CD4-positive, alpha-beta T cell treated with Interferon alpha-2 for 1 hour (primary cell): ENCODE measurements at places on chromosomes 6 and 20.
A peak's percentile ranks its signal among the peaks of the same experiment; 100 is the strongest.

DNA sequence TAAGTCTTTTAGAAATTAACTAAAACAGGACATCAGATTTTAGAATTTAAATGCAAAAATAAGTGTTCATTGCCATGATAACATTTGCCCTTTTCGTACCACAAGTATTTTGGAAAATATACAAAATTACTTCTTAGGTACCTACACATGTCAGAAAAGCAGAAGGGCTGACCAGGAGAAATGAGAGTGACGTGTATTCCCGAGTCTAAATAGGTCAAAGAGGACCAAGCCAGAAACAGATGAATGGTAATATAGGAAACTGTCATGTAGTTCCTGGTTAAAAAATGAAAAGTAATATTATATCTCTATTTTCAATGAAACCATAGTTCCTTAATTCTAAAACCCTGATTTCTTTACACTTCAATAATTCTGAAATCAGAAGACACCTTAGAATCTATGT lies 126.2 kb downstream of the IPCEF1 start:
- DNase-seq = no peak

DNA sequence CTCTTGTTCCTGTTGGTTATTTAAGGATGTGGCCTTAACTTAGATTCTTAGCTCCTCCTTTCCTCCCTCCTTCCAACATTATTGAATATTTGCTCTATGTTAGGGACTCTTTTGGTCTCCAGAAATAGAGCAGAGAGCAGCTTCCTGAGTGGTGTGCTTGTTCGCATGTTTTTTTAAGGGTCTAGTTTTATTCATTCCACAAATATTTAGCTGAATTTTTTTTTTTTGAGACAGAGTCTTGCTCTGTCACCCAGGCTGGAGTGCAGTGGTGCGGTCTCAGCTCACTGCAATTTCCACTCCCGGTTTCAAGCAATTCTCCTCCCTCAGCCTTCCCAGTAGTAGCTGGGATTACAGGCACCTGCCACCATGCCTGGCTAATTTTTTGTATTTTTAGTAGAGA lies 169.2 kb downstream of the ZFAND3 start:
- no peak for DNase-seq

GRCh38 chr20:44180814-44181213 lies 6.2 kb downstream of the JPH2 start:
- DNase-seq = no peak

DNA sequence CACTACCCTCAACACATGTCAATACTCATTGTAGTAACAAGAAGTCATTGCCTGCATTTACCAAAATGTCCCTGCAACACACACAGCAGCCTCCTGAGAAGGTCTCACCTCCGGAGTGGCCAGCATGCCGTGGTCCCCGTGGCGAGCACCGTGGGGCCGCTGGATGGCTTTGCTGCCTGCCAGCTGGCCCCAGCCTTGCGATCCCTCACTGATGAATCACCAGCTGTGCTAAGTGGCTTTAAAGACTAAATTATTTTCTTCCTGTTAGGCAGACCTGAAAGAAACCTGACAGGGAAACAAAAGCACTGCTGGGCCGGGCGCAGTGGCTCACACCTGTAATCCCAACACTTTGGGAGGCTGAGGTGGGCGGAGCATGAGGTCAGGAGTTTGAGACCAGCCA lies 306.7 kb downstream of the CDH4 start:
- DNase-seq = no peak

DNA sequence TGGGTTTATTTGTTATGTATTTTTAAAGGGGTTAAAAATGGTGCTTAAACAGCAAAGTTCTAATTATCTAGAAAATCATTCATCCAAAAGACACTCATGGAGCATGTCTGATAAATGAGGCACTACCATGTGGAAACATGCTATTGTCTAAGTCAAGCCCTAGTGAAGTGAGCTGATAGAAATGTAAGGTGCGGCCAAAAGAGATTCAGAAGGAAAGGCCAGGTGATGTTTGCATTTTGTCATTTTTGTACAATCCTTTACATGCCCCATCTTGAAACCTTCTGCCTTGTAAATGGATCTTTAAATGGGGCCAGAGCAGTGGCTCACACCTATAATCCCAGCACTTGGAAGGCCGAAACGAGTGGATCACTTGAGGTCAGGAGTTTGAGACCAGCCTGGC lies 77.3 kb downstream of the PLCG1 start:
- no peak for DNase-seq

- DNase-seq = no peak
Observed at GRCh38 chr20:17917832-17918618, 50.6 kb downstream of the SNX5 start.

GRCh38 chr6:2857580-2858337 lies 16.1 kb upstream of the SERPINB1 start:
- peak; percentile 90 for DNase-seq

GRCh38 chr20:24995741-24996448 lies 3.3 kb upstream of the APMAP start:
- DNase-seq = no peak

DNA sequence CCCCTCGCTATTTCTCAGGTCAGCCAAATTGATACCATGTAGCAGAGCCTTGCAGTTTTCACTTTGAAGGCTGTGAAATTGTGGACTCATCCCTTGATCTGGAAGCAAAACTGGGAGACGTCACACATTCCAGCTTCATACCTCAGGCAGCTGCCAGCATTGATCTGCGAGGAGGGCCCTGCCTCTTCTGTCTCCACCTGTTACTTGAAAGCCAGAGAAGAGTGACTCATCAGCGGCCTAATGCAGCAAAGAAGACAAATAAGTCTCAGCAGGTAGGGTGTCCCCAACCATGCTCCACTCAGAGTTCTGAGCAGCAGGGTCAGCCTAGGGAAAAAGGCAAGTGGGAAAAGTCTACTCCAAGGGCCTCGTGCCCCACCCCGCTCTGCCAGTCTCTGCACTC lies 69.4 kb upstream of the BMP2 start:
- no peak for DNase-seq

DNA sequence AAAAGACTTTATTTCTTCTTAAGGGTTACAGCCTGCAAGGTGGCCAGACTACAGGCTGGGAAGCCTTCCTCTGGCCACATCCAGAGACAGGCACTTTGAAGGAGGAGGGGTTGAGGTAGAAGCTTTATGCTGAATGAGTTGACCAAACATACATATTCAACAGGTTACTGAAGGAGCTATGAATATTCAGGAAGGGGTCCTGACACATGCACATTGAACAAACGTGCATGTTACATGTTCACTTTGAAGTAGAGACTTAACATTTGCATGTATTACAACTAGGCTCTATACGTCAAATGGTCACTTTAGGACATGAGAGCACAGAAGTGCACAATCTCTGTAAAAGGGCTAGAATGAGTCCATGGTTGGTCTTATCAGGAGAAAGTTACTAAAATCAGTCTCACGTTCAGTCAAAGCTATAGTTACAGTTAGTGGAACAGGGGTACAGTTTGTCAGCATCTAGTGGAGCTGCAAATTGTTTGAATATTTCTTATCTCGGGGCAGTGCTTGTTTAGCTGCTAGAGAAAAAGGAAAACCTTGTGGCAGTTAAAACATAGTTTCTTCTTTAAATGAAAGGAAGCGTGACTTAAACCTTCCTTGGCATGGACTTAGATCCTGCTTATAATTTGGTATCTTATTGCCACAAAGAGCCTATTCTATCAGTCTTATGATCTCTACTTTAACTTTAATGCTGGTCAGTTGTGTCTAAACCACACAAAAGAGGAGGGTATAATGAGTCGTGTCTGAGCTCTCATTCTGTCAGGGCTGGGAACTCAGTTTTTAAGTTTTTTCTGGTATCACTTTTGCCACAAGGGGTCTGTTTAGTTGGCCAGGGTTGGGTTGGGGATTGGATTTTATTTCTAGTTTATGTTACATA lies 4.6 kb upstream of the ZSCAN9 start:
- DNase-seq = no peak

DNA sequence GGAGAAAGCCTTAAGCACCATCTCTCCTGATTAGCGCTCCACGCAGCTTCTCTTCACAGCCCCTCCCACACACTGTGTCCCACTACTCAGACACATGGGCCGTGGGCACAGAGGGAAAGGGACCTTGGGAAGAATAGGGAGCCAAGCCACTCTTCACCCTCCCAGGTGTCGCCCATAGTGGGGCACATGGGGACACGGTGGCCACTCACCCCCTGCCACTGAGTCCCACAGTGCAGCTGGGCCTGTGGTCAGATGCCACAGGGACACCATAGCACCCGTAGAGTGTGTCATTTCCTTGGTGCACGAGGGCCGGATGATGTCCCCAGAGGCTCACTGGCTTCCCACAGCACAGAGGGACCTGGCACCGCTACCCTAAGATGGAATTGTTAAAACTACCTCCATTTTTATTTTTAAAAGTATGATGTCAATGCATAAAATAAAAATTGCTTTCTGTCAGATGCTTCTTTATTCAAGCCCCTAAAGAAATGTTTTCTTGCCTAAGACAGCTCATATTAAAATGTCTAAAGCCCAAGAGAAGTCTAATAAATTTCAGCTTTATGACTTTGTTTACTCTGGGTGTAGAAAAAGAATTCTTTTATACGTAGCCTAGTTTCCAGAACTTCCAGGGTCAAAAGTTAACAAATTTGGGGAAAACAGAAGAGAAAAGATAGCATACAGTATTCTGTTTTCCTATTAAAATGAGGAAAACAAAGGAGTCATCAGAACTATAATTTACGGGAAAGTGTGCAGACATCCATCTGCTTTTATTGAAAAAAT lies 191.0 kb upstream of the SNX9 start:
- no peak for DNase-seq

DNA sequence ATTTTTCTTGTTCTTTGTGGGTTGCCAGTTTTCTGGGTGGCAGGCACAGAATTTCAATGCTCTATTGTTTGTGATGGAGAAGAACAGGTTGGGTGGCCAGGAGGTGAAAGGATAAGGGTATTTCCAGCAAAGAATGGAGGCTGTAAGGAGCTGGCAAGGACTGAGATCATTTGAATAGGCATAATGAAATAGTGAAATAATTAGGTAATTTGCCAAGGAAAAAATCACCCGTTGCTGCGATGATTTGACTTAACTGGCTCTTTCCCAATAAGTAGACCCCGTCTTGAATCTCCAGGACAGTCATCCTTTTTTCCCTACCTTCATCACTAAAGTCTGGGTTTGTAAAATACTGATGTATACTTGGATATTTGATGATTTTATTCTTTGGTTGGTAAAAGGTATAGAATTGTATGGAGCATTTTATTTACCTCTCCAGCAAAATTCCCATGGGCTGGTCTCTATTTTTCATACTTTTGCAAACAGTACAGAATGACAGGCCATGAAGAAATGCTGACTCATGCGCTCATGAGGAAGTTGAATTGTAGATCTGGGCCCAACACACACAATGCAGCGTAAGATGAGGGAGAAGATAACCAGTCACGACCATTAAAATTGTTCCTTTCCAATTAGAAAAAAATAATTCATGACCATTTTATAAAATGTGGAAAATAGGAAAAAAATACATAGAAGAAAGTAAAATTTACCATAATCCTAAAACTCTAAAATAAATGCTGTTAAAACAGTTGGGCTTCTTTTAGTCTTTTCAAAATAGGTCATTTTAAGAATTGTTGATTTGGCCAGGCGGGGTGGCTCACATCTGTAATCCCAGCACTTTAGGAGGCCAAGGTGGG lies 2.4 kb upstream of the GCNT2 start:
- no peak for DNase-seq

DNA sequence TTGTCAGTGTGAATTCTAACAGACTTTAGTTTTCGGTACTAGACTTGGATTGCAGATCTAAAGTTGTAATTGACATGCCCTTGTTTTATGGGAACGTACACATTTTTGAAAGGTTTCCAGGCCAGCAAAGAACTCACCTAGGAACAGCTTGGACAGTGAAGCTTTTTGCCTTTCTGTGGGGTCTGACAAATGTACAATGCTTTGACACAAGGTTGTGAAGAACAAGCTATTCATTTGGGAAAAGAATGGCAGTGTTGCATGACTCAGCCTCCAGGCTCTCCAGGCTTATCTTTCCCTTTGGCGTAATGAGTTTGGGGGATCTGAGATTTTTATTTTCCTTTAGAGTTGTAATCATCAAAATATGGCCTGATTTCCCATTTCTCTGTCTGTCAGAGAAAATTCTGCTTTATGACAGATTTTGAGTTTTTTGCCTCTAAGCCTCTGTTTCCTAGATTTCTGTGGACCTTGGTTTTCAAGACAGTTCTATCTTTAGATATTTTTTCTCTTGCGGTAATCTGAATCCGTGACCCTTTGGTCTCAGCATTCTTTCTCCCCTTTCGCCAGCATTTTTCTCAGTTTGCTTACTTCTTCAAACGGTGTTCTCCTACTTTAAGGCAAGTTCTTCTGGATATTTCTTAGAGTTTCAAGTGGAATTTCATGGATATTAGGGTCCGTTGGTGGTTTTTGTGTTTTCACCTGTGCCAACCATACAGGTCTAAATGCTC lies 221.0 kb downstream of the ADGB start:
- DNase-seq = no peak

DNA sequence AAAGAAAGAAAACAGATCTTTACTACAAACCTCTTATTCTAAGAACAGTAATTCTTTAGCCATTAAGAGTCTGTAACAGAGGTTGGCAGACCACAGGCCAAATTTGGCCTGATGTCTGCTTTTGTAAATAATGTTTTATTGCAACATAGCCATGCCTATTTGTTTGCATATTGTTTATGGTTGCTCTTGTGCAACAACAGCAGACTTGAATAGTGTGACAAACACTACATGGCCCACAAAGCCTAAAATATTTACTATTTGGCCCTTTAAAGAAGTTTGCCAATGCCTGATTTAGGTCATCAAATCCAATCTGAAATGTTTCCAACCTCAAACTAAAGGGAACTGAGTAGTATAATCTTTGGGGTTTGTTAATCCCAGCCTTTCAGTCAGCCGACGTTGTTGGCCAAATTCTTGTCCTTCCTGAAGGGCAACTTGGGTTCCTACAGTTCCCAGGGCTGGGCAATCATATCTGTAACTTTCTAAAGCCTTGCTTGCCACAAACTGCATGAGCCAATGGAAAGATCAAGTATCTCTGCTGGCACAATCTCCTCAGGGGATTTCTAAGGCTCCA lies 33.9 kb upstream of the TBC1D20 start:
- no peak for DNase-seq

DNA sequence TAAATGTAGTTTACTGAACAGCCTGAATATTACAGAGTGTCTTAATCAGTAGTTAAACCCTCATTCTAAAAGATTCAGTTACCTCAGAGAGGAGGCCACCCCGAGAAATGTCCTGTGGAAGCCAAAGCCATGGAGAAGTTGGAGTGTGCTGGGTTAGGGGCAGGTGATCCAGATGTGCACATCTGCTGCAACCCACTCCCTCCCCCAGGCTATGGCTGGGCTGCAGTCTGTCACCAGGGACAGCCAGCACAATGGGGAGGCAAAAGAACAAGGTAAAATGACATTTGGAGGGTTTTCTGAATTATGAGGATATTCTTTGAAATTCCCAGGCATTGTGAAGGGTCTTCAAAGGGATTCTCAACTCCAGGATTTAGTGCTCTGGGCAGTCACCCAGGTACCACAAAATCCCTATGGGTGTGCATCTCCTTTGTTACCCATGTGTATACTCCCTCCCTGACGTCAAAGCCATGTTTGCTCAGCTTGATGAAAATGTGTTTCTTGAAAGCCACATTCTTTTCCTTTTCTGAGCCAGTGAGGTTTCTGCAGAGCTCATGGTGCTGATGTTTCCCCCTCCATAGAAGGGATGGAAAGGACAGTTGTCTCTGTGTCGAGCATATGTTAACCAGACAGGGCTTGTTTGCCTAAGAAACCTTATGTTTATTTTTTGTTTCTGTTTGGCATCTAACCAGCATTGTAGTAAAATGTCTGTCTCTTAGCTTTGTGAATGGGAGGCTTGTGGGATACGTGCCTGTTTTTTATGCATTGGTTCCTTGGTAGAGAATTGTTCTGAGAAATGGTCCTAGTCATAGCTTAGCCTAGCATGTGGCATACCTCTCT lies 212.3 kb upstream of the TBX18 start:
- no peak for DNase-seq

GRCh38 chr6:170291271-170292110 lies 613 bp upstream of the DLL1 start:
- DNase-seq = no peak
